ENCODE measurements at places on chromosomes 5 and 9. TPM values are rescaled to one million over a fixed set of nuclear protein-coding genes. Genes with fewer than 3 reads are reported as not detected.

The IFNA21 gene
- total RNA-seq, result not detected

The GCNT1 gene
- 9.2 TPM for total RNA-seq

The INVS gene
- 32.4 TPM for total RNA-seq

The SPATA31D4 gene
- not detected for total RNA-seq

The DBH gene
- total RNA-seq, result 0.13 TPM

The CFAP90 gene
- 0.36 TPM for total RNA-seq

The IFNA2 gene
- not detected for total RNA-seq

The ZFP2 gene
- 4.8 TPM for total RNA-seq

The CDO1 gene
- total RNA-seq, result 72.8 TPM

The PTGER4 gene
- total RNA-seq, result 17.1 TPM

The ANXA2R gene
- total RNA-seq, result 5.7 TPM

The GFPT2 gene
- 39.8 TPM for total RNA-seq

The C5orf63 gene
- 8.9 TPM for total RNA-seq

The S100Z gene
- 0.36 TPM for total RNA-seq

The C5orf58 gene
- not detected for total RNA-seq

The FBP1 gene
- 13.6 TPM for total RNA-seq

The NUTM2F gene
- not detected for total RNA-seq

The RBM22 gene
- total RNA-seq, result 49.0 TPM

The GCNT4 gene
- 1.4 TPM for total RNA-seq

The SLC2A6 gene
- 3.3 TPM for total RNA-seq

The MCTP1 gene
- total RNA-seq, result 63.1 TPM

The MARCHF3 gene
- 14.8 TPM for total RNA-seq

The NRG2 gene
- 1.7 TPM for total RNA-seq

The GMCL2 gene
- not detected for total RNA-seq

The SOWAHA gene
- total RNA-seq, result 2.5 TPM

The HNRNPH1 gene
- total RNA-seq, result 673 TPM

The DND1 gene
- 1.4 TPM for total RNA-seq

The FOXI1 gene
- total RNA-seq, result not detected

The APBB3 gene
- 43.1 TPM for total RNA-seq

The SPINK13 gene
- not detected for total RNA-seq

The WNK2 gene
- 6.6 TPM for total RNA-seq

The RNF208 gene
- total RNA-seq, result 10.6 TPM

The DMRT3 gene
- 0.40 TPM for total RNA-seq

The CFAP77 gene
- not detected for total RNA-seq

The HRCT1 gene
- 4.5 TPM for total RNA-seq

Measured in sciatic nerve (tissue), 2 donors.